ENCODE measurements at places on chromosomes 16 and 17.
A peak's percentile ranks its signal among the peaks of the same experiment; 100 is the strongest.

GRCh38 chr16:82848013-82848412 is 221.2 kb downstream of the CDH13 start:
- no peak for DNase-seq

DNA sequence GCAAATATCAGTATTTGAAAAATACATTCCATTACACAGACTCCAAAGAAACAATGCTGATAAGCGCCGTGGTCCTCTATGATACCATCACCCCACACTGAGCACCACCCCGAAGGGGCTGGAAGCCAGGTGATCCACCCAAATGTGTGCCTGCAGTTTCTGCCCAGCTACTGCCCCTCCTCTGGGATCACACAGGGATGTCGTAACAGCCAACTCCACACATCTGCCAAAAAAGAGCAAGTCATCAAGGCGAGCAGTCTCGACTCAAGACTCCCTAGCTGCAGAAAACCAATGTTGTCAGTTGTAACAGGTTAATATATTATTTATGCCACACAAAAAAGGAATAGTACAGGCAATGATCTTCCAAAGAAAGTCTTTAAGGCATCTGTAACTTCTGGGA is 21.0 kb downstream of the CYB5D2 start:
- DNase-seq = no peak

- no peak for DNase-seq
These were observed 33.7 kb upstream of the RPH3AL start for GRCh38 chr17:386141-386876.

DNA sequence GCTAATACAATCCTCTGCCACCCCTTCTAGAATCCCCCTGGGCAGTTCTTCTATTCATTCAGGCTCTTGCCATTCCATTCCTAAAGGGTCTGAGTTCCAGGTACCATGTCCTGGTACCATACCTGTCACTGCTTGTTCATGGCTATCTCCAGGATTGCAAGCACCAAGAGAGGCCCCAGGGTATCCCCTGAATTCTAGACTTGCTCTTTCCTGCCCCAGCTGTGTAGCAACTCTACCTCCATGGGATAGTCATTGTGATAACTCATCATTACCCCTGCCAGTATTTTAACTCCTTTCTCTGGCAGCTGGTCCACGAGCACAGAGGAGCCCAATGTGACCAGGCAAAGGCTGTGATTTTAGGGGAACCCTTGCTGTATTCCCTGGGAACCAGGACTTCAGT is 143.7 kb upstream of the CDH5 start:
- DNase-seq = no peak

DNA sequence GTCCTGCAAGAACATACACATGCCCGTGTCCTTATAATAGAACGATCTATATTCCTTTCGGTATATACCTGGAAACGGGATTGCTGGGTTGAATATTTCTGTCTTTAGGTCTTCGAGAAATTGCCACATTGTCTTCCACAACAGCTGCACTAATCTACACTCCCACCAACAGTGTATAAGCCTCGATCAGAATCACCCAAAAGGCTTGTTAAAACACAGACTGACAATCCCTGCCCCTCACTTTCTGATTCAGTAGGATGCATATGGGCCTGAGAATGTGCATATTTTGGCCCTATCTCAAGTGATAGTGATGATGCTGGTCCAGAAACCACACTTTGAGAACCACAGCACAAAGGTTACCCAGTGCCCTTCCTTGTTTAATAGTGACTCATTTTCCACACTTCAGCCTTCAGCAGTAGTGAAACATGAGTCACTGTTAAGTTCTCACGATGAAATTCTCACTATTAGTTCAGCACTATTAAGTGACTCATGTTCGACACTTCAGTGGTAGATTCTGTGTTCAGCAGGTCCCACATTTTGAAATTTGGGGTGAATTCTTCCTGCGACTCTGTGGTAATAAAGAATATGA is 215.6 kb downstream of the GRIN2A start:
- DNase-seq = no peak

DNA sequence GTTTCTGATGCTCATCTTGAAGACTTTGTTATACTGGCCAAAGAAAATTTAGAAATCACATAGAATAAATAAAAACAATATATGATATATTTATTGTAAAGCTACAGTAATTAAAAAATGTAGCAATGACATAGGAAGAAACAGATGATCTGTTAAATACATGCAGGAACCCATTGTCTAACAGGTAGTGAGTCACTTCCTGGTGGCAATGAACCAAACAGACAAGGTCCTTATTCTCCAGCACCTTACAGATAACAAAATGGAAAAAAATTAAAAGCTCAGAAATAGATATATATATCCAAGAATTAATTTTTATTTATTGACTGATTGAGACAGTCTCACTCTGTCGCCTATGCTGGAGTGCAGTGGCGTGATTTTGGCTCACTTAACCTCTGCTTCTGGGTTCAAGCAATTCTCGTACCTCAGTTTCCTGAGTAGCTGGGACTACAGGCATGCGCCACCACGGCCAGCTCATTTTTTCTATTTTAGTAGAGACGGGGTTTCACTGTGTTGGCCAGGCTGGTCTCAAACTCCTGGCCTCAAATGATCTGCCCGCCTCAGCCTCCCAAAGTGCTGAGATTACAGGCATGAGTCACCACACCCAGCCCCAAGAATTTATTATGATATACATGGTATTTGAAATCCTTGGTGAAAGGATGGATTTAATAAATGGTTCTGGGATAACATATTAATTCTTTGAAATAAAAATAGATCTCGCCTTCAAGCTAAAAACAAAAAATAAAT is 7.5 kb downstream of the NETO2 start:
- peak; percentile 1 for DNase-seq

- DNase-seq = peak; percentile 15
These were observed 2.4 kb downstream of the DHRS7B start for GRCh38 chr17:21129023-21129681.

- DNase-seq = no peak
These were observed 114.6 kb downstream of the SLC39A11 start for GRCh38 chr17:72977771-72978417.

- DNase-seq = no peak
These were observed 26.5 kb downstream of the MAP3K14 start for GRCh38 chr17:45290269-45290765.

DNA sequence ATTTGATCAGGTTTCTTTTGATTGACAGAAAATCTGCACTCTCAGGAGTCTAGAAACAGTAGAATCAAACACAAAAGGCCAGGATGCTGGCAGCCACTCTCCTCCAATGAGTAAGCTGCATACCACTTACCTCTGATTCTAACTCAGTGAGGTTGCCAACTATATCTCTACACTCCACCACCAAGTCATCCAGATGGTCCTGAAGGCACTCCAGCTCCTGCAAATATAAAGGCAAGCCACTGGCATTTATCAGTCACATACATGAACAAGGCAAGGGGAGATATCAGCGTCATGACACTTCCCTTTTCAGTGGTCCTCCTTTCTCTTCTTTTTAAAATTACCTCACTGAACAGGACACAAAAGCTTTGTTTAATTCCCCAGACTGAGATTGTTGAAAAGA is 53.1 kb upstream of the CLEC18B start:
- no peak for DNase-seq

GRCh38 chr17:3574231-3574630 is 16.6 kb upstream of the TRPV3 start:
- DNase-seq = no peak

- no peak for DNase-seq
These were observed 15.4 kb upstream of the NDEL1 start for GRCh38 chr17:8420041-8420934.

- DNase-seq = no peak
These were observed 19.1 kb upstream of the GSG1L start for GRCh38 chr16:28082624-28083023.

DNA sequence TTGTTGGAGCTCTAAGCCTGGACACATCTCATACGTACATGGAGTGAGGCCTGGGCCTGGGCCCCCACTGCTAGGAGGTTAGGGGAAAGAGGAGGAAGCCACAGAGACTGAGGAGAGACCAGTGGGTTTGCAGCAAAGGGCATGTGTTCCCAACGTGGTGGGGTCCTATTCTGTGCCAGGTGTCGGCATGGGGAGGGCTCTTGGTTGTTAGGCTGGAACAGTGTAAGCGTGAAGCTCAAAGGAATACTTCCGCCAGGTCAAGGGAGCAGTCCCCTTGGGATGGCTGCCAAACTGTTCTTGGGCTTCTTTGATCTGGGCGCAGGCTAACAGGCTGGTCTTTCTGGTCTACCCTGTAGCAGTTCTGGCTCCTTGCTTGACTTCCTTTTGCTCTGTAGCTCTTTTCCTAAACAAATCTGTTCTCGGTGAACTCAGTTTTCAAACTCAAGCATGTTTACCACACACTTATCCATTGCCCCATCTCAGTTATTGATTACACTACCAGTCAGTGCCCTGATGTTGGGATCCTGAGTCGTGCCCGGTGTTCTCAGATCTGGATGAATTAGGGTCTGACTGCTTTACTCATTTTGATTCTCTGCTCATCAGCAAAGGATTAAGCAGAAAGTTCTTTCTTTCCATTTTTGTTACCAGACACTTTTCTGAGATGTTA is 36.4 kb downstream of the GPT2 start:
- no peak for DNase-seq

- DNase-seq = no peak
These were observed 60.6 kb upstream of the DHX40 start for GRCh38 chr17:59504821-59505220.

Data from NCI-H2081 (cell line).